ENCODE measurements at places on chromosomes 4 and X.

GRCh38 chr4:153488006-153488891, 22.1 kb downstream of the TMEM131L start:
- DNase-seq, result peak; percentile 50

GRCh38 chrX:86322913-86323312, 174.7 kb downstream of the DACH2 start:
- DNase-seq, result no peak

DNA sequence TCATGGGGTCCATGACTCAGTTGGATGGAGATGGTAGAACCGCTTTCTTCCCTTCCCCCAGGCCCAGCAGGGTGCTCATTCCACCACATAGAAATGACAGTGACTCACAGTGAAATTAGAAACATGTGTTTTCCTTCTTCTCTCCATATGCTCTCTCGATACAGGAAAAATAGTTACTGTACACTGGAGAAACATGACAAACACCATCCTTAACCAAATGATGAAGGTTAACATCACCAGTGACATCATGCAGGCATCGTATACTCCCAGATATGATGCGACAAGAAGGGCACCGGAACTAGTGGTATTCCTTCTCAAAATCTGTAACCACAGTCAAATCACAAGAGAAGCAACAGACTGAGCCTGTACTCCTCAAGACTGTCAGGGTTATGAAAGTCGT, 11.7 kb upstream of the RAB40A start:
- peak; percentile 83 for DNase-seq

DNA sequence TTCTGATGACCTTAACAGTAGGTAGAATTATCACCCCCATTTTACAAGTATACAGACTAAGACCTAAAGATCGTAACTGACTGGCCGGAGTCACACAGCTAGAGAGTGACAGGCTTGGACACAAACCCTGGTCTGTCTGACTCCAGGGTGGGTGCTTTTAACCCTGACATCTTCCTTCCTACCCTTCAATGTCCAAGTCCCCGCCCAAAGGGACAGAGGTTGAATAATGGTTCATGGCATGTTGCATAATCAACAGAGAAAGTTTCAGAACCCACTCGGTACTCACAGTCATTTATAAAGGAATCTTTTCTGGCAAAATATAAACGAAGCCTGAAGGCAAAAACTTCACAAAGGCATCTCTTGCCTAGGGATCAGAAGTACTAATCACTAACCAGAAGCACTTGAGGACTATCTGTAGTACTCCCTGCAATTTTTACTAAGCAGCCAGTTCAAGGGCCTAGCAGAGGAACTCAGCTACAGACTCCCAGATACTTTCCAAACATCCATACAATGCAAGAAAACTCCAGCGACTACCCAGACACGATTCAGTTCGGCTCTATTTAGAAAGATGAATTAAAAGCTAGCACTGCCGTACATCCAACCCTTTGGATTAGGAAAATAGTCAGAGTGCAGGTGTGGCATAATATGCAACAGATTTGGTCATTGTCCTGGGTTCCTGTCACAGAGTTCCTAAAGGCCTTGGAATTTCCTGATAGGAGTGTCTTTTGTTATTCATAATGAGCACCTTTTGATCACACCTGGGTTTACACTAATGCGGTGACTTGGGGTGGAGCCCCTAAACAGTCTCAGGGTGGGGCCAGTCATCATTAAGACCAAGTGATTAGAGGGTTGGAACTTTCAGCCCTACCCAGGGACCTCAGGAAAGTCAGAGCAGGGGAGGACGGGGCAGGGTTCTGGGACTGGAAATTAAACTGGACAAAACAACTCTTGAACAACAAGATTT, 44.0 kb downstream of the RELL1 start:
- no peak for DNase-seq

DNA sequence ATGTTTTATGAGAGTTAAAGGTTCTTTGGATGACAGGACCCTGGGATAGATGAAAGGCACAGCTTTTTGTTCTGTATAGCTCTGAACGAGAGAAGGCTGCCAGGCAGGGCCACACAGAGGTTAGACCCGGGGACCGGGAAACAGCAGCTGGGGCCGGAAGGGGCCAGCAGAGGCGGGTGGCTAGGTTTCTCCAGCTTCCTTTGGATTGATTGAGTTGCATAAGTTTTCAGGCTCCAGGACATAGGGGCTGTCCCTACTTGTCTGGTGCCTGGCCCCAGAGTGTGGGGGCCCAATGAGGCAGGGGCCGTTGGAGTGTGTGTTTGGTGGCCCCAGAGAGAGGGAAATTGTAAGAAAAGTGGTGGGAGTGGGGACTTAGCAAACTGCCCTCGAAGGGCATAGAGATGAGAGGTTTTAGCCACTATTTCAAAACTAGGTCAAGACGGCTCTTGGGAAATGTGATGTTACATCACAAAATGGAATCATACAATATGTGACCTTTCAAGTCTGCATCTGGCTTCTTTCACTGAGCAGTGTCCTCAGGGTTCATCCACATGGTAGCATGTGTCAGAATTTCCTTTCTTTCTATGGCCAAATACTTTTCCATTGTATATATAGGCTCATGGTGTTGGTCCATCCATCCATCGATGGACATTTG, 3.7 kb downstream of the ZFP92 start:
- DNase-seq, result peak; percentile 31

DNA sequence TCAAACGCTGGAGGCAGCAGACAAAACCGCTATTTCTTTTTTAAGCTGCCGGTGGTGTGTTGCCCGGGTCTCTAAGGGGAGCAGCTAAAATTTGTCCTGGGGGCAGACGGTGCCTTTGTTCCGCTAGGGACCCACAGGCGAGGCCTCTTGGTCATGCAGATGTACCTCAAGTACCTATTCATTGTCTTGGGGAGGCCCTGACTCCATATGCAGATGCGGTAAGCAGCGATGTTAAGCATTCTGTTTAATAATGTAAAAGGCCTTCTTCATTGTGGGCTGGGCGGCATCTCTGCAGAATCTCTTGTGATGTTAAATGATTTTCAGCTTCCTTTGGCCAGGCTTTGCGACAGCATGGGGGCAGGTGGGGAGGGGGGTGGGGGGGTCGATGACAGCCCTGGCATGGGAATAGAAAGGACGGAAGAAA, 98.9 kb upstream of the PJA1 start:
- DNase-seq, result no peak

DNA sequence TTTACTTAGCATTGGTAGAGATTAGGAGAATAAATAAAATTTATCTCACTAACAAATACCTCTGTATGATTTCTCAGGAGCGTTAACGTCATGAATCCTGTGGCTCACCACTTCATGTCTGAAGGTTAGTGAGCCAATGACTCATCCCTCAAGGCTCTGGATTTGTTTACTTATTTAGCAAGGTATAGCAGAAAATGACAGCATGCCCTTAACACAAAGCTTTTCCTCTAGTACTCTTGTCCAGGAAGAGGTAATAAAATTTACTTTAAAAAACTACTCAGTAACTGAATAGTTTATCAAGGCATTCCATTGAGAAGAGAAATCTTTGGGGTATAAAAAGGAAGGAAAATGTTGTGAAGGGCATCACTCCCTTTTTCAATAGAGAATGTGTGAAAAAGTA, 823.8 kb downstream of the CCSER1 start:
- peak; percentile 93 for DNase-seq
